ENCODE measurements at places on chromosomes 1 and 21. TPM values are rescaled to one million over a fixed set of nuclear protein-coding genes. Genes with fewer than 3 reads are reported as not detected.

DNA sequence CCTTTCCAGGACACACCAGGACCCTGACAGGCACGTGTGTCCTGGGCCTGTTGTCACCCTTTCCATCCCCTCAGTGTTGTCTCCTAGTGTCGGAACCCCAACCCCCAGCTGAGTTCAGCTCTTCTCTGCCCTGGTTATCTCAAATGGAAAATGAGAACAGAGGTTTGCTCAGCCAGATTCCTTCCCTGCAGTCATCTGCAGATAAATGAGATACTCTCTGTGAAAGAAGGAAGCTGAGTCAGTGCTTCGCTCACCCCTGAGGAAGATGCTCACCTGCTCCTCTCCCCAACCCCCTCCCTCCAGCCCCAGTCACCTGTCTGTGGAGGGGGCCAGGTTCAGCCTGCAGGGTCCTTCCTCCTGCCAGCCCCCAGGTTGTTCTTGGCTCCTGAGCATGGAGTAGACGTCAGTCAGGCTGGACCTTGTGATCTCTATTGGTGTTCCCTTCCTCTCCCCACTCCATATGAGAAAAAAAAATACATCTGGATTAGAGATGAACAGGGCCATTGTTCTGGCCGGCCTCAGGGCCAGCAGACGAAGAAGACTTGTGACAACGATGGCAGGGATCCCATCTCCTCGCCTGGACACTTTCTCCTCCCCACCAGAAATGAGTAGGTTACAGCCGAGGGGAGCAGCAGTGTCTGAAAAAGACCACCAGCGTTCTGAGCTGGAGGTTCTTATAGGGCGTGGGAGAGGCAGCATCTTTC lies 20.9 kb downstream of the PHGDH start:
- H3K36me3 ChIP-seq, result no peaks in the 10 kb centered on the region
- no peak overlapping the region for H3K27ac ChIP-seq
- H3K4me3 ChIP-seq, result no peak overlapping the region

DNA sequence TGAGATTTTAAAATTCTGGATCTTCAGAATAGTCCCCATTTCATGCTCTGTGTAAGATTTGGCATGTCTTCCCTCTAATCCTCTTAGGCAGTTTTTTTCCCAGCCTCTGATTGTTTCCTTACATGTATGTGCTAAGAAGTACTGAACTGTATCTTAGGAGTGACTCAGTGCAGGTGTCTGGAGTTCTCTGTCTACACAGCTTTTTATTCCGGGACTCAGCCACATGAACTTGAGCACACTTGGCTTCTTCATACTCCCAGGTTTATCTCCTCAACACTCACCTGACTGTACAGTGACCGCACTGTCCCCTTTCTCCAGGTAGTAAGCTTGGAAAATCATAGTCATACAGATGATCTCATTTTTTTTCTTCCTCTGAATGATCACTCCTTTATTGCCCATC lies 50.7 kb downstream of the SYT14 start:
- no peak overlapping the region for H3K27ac ChIP-seq
- DNase-seq, result no peak
- H3K36me3 ChIP-seq, result no peaks in the 10 kb centered on the region
- no peak overlapping the region for H3K4me3 ChIP-seq

Gene SLC25A34
- 1.6 TPM for total RNA-seq

Gene CDC20
- not detected for total RNA-seq

DNA sequence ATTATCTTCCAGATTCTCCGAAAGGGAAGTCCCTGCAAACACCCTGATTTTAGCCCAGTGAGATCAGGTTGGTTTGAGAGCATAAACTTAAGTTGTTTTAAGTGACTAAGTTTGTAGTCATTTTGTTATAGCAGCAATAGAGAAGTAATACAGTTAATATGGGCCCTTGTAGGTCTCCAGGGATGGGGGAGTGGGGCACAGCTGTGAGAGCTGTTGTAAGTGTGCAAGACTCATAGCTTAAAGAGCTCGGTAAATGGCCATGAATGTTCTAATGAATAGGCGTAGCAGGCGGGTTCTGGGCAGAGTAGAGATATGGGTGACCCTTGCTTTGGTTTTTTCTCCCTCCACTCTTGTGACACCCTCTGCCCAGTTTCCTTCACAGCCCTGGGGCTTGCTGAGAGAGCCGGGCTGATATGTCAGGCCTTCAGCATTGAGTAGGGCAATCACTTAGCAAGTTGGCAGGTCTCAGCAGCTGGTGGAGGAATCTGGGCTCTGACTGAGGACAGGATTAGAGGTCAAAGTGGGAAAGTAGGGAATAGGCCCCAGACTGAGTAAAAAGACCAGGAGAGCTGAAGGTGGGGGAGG lies 16.0 kb upstream of the ID3 start:
- H3K4me3 ChIP-seq, result no peak overlapping the region
- no peaks in the 10 kb centered on the region for H3K27me3 ChIP-seq
- no peak overlapping the region for H3K27ac ChIP-seq
- DNase-seq, result no peak
- no peaks in the 10 kb centered on the region for H3K36me3 ChIP-seq

Gene HRNR
- total RNA-seq, result 0.06 TPM

Gene KRTAP19-1
- total RNA-seq, result not detected

DNA sequence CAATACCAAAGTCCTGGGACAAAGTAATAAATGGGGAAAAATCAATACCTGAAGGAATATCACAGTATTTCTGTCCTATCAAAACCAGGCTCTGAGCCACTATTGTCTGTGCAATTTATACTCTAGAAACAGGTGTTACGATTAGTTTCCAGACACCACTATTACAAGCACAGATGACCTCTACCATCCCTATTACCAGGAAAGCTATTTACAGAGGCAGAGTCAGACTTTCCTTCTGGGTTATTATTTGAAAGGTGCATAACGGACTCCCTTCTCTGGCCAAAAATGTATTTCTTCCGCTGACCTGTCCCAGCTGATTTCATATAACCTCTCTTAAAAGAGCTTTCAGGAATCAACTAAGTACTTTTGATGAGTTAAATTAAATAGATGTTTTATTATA lies 154.6 kb upstream of the LRRC7 start:
- no peaks in the 10 kb centered on the region for H3K36me3 ChIP-seq
- H3K4me3 ChIP-seq, result no peak overlapping the region
- H3K4me1 ChIP-seq, result no peaks in the 10 kb centered on the region
- no peak overlapping the region for H3K27ac ChIP-seq
- DNase-seq, result no peak
- H3K27me3 ChIP-seq, result no peaks in the 10 kb centered on the region

DNA sequence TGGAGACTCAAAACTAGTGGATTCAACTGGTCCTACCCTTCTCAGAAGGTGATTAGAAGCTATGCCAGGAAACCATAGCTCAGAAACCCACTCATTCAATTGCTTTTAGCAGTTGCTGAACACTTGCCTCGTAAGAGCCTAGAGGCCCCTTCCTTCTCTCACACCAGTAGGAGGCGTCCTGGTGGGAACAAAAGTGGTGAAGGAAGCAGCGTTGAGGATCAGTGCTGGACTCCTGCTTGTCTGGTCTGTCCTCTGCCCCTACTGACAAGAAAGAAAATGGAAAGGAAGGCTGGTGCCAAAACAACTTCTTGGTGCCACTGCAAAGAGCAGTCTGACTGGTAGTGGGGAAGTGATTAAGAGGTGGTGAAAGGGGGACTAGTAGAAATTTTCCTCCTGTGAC lies 269.7 kb downstream of the LMO4 start:
- no peak overlapping the region for H3K27ac ChIP-seq
- no peak for DNase-seq
- H3K27me3 ChIP-seq, result no peaks in the 10 kb centered on the region
- H3K4me3 ChIP-seq, result no peak overlapping the region
- no peaks in the 10 kb centered on the region for H3K36me3 ChIP-seq

GRCh38 chr1:11013160-11013531 lies 692 bp downstream of the TARDBP start:
- no peak for DNase-seq
- no peaks in the 10 kb centered on the region for H3K36me3 ChIP-seq
- peak overlapping the region; percentile 92 for H3K4me3 ChIP-seq
- no peaks in the 10 kb centered on the region for H3K27me3 ChIP-seq

- H3K36me3 ChIP-seq, result no peaks in the 10 kb centered on the region
These were observed 529 bp downstream of the EGLN1 start for GRCh38 chr1:231421546-231421970.

- DNase-seq, result no peak
- no peaks in the 10 kb centered on the region for H3K36me3 ChIP-seq
- no peaks in the 10 kb centered on the region for H3K27me3 ChIP-seq
- H3K4me3 ChIP-seq, result no peak overlapping the region
- H3K4me1 ChIP-seq, result no peaks in the 10 kb centered on the region
These were observed 724.6 kb upstream of the ADAMTS5 start for GRCh38 chr21:27691516-27691915.

DNA sequence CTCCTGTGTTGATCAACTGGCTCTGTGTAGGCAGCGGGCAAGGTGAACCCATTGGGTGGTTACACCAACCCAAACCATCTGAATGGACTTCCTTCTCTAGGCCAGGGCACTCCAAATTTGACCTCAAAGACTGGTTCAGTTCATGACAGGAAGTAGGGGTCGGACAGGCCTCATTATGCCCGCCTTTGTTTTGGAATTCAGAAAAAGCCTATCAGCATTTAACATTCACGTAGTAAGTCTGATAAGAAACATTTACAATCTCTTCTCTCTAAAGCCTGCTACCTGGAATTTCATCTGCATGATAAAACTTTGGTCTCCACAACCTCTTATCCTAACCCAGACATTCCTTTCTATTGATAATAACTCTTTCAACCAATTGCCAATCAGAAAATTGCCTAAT lies 97.1 kb upstream of the ETV3 start:
- no peaks in the 10 kb centered on the region for H3K4me1 ChIP-seq
- no peaks in the 10 kb centered on the region for H3K27me3 ChIP-seq
- H3K4me3 ChIP-seq, result no peak overlapping the region
- no peak overlapping the region for H3K27ac ChIP-seq
- no peaks in the 10 kb centered on the region for H3K36me3 ChIP-seq

Gene KLHDC9
- 3.1 TPM for total RNA-seq

DNA sequence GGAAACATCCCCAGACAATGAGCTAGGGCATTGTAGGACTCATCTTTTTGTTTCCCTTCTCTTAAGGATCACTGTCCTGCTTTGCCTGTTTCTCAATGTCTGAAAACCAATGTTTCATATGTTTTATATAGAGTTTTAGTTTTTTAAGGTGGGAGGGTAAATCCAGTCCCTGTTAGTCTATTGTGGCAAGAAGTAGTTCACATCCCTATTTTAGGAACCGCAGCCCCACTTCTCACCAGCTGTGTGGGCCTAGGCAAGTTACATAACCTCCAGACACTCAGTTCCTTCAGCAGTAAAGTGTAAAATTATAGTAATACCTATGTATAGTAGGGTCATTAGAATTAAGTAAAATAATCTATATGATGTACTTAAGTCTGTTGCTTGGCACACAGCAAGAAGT lies 105.8 kb upstream of the WLS start:
- H3K27ac ChIP-seq, result no peak overlapping the region
- H3K27me3 ChIP-seq, result no peaks in the 10 kb centered on the region
- DNase-seq, result no peak
- H3K4me1 ChIP-seq, result no peaks in the 10 kb centered on the region

- H3K36me3 ChIP-seq, result no peaks in the 10 kb centered on the region
- no peaks in the 10 kb centered on the region for H3K27me3 ChIP-seq
- H3K4me1 ChIP-seq, result peaks cover 7% of the 10 kb centered on the region
- DNase-seq, result no peak
- H3K27ac ChIP-seq, result peak overlapping the region; percentile 66
These were observed 78.7 kb upstream of the ADAM30 start for GRCh38 chr1:119975006-119975405.

DNA sequence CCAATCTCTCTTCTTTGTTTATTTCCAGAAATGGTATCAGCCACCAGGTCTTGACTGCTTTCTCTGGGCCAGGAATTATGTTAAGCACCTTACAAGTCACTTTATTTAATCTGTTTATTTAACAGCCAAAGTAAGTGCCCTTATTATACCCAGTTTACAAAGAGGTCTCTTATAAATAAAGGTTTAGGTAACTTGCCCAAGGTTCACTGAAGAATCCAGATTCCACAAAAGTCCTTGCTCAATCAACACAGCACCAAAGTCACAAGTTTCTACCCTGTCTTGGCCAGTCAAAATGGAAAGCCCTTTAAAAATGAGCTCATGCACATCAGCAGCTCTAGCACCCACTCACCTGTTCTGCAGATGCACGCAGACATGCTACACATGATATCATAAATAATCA lies 28.0 kb upstream of the ATP1A1 start:
- H3K4me3 ChIP-seq, result no peak overlapping the region
- H3K27ac ChIP-seq, result no peak overlapping the region
- H3K36me3 ChIP-seq, result no peaks in the 10 kb centered on the region
- H3K27me3 ChIP-seq, result no peaks in the 10 kb centered on the region

- no peak for DNase-seq
- H3K36me3 ChIP-seq, result no peaks in the 10 kb centered on the region
- no peak overlapping the region for H3K27ac ChIP-seq
- no peaks in the 10 kb centered on the region for H3K4me1 ChIP-seq
These were observed 1.4 kb downstream of the NCAM2 start for GRCh38 chr21:20999659-21000058.

GRCh38 chr1:158003406-158003800 lies 10.0 kb downstream of the KIRREL1 start:
- DNase-seq, result no peak
- H3K4me3 ChIP-seq, result no peak overlapping the region
- peak overlapping the region; percentile 99 for H3K27ac ChIP-seq
- H3K27me3 ChIP-seq, result no peaks in the 10 kb centered on the region
- peaks cover 52% of the 10 kb centered on the region for H3K4me1 ChIP-seq

GRCh38 chr21:15441060-15441493 lies 288.7 kb upstream of the USP25 start:
- H3K36me3 ChIP-seq, result no peaks in the 10 kb centered on the region
- DNase-seq, result no peak
- no peak overlapping the region for H3K4me3 ChIP-seq
- no peak overlapping the region for H3K27ac ChIP-seq

DNA sequence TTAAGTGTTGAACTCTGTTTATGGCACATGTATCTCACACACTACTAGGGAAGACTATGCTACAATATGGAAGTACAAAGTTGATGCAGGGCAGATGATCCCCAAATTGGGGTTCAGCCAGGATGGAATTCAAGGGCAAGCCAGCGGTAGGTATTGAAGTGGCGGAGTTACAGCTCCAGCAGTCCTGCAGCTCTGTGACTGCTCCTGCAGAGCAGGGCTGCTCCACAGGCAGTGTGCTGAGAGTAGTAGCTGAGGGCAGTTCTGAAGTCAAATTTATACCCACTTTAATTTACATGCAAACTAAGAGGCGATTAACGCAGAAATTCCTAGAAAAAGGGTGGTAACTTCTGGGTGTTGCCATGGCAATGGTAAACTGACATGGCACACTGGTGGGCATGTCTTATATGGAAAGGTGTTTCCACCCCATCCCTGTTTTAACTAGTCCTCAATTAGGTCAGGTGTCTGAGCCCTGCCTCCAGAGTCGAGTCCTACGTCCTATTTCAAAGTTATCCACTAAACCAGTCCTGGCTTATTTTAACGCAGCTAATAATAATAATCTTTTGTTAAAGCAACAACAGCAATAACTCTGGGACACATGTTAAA lies 20.6 kb upstream of the CENPF start:
- no peaks in the 10 kb centered on the region for H3K27me3 ChIP-seq
- H3K4me3 ChIP-seq, result no peak overlapping the region
- H3K27ac ChIP-seq, result no peak overlapping the region

DNA sequence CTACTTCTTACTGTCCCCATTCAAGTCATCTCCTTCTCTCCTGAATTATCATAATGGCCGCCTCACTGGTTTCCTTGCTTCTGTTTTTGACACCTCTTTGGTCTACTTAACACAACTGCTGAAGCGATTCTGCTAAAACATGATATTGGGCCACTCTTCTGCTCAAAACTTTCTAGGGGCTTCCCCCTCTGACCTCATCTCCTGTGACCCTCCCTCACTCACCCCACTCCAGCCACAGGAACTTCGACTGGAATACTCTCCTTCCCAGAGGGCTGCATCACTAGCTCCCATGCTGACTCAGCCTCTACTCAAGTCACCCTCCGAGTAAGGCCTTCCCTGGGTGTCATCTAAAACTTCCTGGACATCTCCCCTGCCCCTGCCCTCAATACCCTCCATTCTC lies 35.7 kb downstream of the NRIP1 start:
- H3K4me1 ChIP-seq, result no peaks in the 10 kb centered on the region
- no peaks in the 10 kb centered on the region for H3K36me3 ChIP-seq
- H3K27me3 ChIP-seq, result no peaks in the 10 kb centered on the region
- no peak overlapping the region for H3K4me3 ChIP-seq
- DNase-seq, result no peak
